IMR-90 (cell line): ENCODE measurements at places on chromosomes 1 and 21.

DNA sequence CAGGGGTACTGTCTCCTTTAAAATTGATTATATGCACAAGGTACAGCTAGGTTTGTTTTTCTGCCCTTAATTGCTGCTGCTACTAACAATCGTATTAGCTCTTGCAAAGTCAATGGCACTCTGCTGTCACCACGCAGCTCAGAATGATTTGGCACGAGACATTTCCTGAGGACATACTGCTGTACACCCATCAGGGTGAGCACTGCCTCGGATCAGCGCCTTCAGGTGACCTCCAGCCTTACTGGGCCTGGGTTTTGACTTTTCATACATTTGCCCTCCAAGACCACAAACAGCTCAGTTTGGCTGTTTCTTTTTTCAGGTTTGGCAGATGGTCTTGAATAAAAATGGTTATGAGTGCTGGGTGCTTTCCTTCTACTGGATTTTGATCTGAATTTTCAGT is 110.9 kb downstream of the NTPCR start:
- no peak for DNase-seq

GRCh38 chr1:226650236-226650841 is 88.7 kb downstream of the ITPKB start:
- DNase-seq = no peak

GRCh38 chr1:55140546-55140983 is 74.6 kb downstream of the USP24 start:
- DNase-seq = peak; percentile 91

GRCh38 chr1:44485229-44485933 is 80.3 kb downstream of the RNF220 start:
- peak; percentile 79 for DNase-seq

DNA sequence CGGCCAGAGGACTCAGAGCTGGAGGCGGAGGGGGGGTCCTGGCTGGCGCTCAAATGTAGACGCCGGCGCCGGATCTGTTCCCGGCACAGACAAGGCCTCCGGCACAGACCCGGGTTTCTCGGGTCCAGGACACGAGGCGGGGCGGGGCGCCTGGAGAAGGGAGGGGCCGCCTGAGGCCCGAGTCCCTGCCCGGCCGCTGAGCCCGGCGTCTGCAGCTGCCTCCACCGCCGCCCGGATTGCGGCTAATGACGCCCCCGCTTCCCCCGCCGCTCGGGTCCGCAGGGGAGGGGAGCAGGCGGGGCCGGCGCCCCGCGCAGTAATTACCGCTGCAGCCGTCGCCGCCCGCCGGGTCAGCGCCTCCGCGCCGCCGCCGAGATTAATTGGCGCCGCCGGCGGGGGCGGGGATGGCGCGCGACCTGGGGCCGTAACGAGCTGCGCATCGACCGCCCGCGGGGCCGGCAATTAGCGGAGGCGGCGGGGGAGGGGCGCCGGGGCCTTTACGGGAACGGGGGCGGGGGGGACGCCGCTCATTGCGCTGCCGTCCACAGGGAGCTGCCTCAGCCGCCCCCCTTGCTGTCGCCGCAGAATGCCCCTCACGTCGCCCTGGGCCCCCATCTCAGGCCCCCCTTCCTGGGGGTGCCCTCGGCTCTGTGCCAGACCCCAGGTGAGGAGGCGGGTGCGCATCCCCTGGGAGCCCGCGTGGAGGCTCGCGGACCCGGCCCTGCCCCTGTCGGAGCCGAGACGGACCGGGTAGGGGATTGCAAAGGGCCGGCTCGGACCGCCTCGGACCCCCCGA is 17.3 kb downstream of the NOC2L start:
- peak; percentile 51 for DNase-seq

DNA sequence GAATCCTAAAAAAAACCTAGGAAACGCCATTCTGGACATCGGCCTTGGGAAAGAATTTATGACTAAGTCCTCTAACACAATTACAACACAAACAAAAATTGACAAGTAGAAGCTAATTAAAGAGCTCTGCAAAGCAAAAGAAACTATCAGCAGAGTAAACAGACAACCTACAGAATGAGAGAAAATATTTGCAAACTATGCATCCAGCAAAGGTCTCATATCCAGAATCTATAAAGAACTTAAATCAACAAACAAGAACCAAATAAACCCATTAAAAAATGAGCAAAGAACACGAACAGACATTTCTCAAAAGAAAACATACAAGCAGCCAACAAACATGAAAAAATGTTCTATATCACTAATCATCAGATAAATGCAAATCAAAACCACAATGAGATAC is 58.6 kb downstream of the PTGFR start:
- DNase-seq = no peak

DNA sequence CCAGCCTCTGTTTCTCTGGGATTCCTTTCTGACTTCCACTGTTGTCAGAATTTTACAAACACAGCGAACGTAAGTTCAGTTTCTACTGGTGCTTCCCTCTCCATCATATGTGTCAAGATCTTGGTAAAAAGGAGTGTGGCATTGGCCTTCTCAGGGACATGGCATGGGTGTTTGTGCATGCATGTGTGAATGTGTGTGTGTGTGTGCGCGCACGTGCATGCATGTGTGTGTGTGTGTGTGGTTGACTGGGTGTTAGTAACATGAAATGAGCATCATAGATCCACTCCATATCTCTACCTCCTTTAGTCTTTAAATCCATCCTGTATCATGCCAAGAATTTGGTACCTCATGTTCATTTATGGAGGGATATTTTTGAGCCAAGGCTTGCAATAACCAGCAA is 411.3 kb downstream of the NPHP4 start:
- no peak for DNase-seq

DNA sequence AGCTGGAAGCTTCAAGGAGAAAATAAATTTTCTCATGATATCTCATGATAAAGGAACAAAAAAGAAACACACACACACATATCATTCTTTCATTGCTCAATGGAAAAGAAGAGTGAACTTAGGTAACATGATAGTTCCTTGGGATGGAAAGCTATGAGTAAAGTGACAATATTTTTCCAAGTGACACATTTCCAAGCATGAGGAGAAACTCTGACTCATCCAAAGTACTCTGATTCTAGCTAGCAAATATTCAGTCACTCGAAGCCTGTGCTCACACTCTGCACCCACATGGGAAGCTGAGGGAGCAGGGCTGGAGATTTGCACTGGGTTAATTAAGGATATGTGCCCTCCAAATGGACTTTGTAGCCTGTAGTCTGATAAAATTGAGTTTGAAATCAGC is 222.4 kb downstream of the LRRC40 start:
- DNase-seq = peak; percentile 73

GRCh38 chr1:191969290-191969689 is 189.0 kb upstream of the RGS18 start:
- DNase-seq = no peak

DNA sequence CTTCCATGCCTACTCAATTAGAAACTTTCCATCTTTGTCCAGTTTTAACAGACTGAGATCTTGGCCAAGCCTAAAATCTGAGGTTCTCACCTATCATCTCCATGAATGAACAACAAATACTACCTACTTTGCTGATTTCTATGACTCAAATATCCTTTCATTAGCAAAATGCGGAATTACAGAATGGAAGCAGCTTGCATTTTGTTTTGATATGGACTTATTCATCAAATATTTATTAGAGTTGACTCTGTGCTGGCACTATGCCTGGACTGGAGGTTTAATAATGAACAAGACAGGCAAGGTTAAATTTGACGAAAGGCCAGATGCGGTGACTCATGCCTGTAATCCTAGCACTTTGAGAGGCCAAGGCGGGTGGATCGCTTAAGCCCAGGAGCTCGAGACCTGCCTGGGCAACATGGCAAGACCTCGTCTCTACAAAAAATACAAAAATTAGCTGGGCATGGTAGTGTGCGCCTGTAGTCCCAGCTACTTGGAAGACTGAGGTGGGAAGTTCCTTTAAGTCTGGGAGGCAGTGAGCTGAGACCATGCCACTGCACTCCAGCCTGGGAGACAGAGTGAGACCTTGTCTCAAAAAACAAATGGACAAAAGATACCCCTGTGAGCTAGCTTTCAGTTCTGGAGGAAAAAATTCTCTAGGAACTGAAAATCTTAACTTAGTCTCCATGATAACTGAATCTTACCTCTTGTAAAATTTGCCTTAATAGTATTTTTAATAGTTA is 29.4 kb upstream of the SOD1 start:
- peak; percentile 93 for DNase-seq

GRCh38 chr1:28412731-28413130 is 43.2 kb downstream of the PHACTR4 start:
- DNase-seq = no peak

DNA sequence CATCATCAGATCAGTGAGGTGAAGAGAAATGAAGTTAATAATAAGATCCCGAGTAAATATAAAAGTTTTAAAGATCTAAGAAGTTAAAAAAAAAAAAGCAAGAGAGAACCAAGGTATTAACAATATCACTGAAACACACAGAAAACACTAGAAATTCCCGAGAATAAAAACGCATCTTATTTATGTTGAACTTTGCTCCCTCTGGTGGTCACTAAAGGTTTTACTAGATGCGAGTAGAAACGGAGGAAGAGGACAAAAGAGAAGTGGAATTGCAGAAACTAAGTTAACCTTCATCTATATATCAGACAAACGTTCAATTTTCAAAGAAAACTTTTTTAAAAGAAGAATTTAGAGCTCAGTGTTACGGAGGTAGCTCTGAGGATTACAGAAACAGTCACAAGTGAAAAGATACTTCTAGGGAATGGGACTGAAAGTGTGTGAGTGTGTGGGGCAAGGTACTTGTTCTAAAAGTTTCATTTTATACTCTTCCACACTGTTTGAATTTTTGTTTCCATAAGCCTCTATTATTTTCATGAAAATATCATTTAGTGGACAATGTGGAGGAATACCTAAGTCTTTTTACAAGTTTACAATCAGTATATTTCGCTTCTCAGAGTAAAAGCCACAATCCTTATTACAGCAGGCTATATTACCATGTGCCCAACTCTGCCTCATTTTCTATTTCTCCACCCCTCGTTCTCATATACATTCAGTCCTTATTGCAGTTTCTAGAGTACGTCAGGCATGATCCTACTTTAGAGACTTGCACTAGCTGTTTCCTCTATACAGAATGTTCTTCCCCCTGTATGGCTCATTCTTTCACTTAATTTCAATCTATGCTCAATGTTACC is 19.7 kb downstream of the ACBD6 start:
- peak; percentile 67 for DNase-seq
